GM12891 (cell line): ENCODE measurements at places on chromosomes 16 and 17.

DNA sequence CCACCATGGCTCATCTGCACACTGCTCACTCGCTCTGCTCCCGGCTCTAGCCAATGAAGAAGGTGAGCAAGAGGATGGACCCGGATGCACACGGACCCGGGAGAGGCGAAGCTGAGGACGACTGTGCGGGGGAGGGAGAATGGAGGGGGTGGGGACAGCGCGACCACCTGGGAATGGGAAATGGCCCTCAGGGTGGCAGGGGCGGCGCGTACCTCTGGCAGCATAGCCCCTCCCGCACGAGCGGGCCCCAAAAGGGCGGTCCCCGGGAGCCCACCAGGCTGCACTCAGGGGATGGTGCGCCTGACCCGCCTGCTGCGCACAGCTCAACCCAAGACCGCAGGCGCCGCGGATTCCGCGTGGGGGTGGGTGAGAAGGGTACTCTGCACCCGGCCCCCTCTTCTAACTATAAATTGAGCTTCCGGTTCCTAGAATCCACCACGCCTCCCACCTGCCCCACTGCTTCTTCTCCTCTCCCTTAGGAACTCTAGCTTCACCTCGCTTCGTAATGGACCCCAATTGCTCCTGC is 6.1 kb downstream of the MT1H start:
- no peak for DNase-seq

- DNase-seq, result no peak
Observed at GRCh38 chr16:72598696-72599095, 426.7 kb upstream of the PMFBP1 start.

GRCh38 chr17:31480904-31481782 is 89.7 kb downstream of the RAB11FIP4 start:
- no peak for DNase-seq

- no peak for DNase-seq
Observed at GRCh38 chr17:76793775-76794174, 55.9 kb downstream of the MFSD11 start.

DNA sequence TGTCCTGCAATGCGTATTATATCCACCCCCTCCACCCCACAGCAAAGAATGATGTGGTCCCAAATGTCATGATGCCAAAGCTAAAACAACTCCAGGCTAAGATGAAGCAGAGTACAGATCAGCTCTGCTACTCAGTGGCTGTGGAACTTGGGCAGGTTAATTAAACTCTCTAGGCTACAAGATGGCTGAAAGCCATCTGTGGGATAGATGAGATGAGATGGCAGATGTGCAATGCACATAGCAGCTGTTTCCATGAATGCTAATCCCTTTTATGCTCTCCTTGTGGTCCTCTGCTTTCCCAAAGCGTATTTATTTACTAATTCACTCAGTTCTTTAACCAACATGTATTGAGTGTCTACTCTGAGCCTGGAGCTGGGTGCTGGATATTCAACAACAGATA is 114.4 kb downstream of the GRIN2A start:
- DNase-seq, result no peak

DNA sequence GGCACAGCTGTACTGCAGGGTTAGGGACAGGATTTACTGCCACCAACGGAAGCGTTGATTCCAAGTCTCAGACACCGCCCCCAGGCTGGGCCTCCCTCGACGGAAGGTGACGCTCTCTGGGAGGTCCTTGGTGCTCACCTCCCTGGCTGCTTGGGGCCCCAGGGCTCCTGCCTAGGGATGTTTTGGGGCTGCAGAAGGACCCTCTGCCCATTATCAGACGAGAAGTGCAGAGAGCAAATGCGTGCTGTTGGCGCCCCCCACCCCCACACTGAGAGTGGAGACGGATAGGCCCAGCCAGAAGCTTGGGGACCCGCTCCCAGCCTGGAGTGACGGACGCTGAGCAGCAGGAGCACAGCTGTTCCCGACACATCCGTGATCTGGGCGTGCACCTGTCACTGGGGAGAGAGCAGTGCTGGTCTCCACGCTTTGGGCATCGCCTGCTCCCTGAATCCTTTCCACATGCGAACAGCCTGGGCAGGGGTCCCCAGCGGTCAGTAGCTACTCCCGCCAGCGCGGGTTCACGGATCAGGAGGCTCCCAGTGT is 5.1 kb upstream of the SOX8 start:
- DNase-seq, result no peak

DNA sequence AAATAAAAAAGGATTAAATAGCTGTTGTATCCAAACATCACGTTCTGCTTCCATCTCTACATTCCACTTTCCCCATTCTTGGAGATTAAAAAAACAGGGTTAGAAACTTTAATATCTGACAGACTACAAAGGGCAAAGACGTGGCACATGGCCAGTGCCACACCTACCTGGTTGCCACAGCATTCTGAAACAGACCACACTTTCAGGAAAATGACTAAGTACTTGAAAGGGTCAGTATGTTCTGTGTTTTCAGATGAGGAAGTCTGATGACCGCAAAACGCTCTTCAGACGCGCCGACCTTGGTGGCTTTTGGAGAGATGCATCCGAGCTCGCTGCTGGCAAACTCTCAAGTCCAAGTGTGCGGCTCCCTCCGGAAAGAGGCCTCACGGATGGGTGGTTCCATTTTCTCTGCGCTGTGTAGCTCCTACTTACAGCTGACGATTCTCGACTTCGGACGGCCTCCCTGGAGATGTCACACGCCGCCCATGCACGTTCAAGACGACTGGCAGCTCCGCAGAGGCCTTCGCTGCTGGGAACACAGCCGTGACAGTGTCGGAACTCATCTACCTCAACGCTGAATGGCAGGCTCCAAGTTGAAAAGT is 15.5 kb downstream of the MAP1LC3B start:
- DNase-seq, result no peak

DNA sequence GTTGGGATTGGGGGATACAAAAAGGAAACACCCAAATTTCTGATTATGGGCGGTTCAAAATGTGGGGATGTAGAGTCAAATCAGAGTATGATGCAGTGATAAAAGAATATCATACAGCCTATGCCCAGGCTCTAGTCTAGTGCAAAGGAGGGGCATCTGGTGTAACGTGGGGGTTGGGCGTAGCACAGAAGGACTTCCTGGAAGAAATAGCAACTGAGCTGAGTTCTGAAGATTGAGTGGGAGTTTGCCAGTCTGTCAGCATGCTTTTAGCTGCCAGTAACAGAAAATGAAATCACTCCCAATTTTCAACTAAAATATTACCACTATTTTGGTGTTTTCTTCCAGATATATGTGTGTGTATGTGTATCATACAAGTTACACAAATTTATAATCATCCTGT is 196.9 kb downstream of the SPECC1 start:
- DNase-seq, result no peak

DNA sequence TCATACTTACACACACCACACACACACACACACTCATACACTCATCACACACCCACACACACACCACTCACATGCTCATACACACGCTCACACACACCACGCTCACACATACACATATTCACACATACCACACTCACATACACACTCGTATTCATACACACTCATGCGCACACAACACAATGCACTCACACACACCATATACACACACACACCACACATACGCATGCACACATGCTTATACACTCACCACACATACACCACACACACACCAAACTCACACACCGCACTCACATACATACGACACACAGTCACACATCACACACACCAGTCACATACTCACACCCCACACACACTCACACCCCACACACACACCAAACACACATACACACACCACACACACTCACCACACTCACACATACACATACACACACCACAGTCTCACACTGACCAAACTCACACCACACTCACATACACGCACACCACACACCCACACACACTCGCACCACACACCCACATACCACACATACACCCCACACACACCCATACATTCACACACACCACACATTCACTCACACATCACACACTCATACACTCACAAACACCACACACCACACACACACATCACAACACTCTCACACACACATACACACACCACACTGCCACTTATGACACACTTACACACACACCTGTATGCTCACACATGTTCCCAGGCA is 88.9 kb downstream of the IRX5 start:
- no peak for DNase-seq

- DNase-seq, result no peak
Observed at GRCh38 chr17:40480501-40481003, 20.9 kb downstream of the TNS4 start.

- no peak for DNase-seq
Observed at GRCh38 chr17:57305144-57305728, 48.9 kb downstream of the MSI2 start.

- DNase-seq, result no peak
Observed at GRCh38 chr17:40515491-40516041, 14.1 kb upstream of the TNS4 start.

DNA sequence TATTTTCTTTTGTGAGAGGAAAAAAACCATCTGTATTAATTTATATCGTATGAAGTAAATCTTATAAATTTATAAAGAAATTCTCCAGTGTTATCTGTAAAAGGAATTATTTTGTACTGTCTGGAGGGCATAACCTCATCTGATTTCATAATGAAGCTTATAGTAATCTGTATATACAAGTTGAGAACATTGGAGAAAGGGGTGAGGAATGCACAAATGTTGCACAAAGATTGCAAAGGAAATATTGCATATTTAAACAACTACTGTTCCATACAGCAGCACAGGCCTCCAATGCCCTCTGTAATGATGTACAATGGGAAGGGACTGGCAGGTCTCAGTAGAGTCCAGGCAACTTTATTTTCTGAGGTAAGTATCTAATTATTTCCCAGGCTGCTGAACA is 50.8 kb upstream of the KCNJ16 start:
- no peak for DNase-seq

GRCh38 chr16:275786-276232 is at the start of gene RGS11:
RGS11 (minus strand) TSS chr16:275944; CDS start chr16:275911, 33 bp downstream.
- no peak for DNase-seq

GRCh38 chr16:83453977-83454376 is 353.8 kb upstream of the HSBP1 start:
- DNase-seq, result no peak

DNA sequence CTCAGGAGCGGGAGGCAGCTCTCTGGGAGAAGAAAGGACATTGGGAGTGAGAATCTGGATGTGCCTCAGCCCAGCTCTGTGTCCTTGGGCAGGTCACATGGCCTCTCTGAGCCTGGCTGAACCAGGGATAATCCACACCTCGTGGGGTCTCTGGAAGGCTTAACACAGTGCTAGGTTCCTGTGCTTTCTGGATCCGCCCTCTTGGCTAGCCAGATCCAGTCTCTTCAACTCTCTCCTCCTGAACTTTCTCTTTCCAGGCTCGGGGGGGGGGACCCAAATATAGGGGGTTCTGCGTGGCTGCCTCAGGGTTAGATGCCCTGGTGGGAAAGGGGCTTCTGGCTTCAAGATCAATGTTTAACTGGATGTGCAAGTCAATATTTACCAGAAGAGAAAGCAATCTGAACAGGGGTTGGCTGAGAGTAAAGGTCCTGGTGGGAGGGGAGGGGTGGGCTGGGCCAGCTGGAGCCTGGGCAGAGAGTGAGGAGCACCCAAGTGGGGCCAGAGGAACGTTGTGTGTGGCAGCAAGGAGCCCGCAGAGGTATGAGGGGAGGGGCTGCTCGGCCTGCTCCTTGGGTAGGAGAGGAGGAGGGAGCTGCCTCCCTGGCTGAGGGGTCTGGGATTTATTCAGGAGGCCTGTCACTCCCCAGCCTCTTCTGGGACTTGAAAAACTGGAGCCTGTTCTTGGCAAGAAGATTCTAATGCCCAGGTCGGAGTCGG is at the start of gene SERPINF2:
SERPINF2 (plus strand) TSS at position 501 of the 717 bp plus-strand sequence. CDS start 2,125 bp downstream, outside the sequence.
- no peak for DNase-seq

DNA sequence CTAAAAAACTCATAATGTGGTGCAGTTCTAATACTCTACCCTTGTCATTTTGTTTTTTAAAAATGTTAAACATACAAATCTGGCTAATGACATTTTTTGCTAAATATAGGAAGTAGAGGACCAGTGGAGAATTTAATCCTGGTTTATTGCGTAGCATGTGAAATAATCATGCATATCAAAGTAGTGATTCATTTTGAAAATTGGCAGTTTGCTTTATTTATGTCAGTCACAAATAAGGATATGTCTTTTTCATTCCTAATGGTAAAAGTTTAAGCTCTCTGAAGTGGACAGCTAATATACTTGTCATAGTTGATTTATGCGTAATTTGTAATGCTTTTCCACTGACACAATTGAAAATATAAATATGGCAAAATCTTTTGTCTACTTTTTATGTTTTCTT is 224.2 kb downstream of the BCAS3 start:
- no peak for DNase-seq

- no peak for DNase-seq
Observed at GRCh38 chr17:35998018-35998545, 3.3 kb downstream of the CCL15 start.

DNA sequence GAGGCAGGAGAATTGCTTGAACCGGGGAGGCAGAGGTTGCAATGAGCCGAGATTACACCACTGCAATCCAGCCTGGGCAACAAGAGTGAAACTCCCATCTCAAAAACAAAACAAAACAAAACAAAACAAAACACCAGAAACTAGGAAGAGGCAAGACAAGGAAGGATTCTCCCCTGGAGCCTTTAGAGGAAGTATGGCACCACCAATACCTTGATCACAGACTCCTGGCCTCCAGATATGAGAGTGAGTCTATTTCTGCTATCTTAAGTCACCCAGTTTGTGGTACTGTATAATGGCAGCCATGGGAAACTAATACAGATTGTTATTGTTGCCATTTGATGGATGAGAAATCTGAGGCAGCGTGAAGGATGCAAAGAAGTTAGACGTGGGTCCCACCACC is 14.6 kb upstream of the CPPED1 start:
- DNase-seq, result no peak

- DNase-seq, result no peak
Observed at GRCh38 chr17:9725575-9725974, 65.8 kb downstream of the DHRS7C start.

DNA sequence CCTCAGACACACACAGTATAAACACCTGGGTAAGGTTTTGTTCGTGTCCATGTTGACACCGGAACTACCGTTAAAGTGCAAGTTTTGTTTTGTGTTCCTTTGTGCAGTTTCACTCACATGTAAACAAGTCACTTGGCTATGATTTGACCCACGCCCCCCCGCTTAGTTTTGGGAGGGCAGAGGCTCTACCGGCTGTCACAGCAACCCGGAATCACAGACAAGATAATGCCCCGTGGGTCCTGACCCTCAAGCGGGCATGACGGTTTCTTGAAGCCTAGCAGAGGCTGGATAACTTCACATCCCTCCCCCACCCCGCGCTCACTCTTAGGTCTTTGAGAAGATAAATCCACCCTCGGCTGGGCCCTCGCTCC is 1.7 kb downstream of the RASD1 start:
- DNase-seq, result no peak

- DNase-seq, result no peak
Observed at GRCh38 chr17:8225813-8226535, 15.6 kb upstream of the AURKB start.

- DNase-seq, result no peak
Observed at GRCh38 chr17:74848656-74849399, 10.9 kb downstream of the GRIN2C start.
